Hair follicle dermal papilla cell (primary cell): ENCODE measurements at places on chromosomes 3 and 15. TPM values are rescaled to one million over a fixed set of nuclear protein-coding genes. Genes with fewer than 3 reads are reported as not detected.

Gene ABHD10
- 20.9 and 24.5 TPM in 2 replicates for total RNA-seq

Gene OIP5
- total RNA-seq = 0.36 and 0.65 TPM in 2 replicates

Gene GABRG3
- total RNA-seq = under 0.01 TPM in 1 of 2 replicates, not detected in the other

Gene GOLGA8A
- total RNA-seq = 12.3 and 26.1 TPM in 2 replicates

Gene CLDN16
- not detected in 2 replicates for total RNA-seq

Gene MTHFS
- 9.6 and 10.7 TPM in 2 replicates for total RNA-seq

Gene DUSP7
- 39.0 and 39.6 TPM in 2 replicates for total RNA-seq
